ENCODE measurements at places on chromosomes 1 and 21.

GRCh38 chr1:225834417-225835329, 24.7 kb downstream of the EPHX1 start:
- DNase-seq: no peak

DNA sequence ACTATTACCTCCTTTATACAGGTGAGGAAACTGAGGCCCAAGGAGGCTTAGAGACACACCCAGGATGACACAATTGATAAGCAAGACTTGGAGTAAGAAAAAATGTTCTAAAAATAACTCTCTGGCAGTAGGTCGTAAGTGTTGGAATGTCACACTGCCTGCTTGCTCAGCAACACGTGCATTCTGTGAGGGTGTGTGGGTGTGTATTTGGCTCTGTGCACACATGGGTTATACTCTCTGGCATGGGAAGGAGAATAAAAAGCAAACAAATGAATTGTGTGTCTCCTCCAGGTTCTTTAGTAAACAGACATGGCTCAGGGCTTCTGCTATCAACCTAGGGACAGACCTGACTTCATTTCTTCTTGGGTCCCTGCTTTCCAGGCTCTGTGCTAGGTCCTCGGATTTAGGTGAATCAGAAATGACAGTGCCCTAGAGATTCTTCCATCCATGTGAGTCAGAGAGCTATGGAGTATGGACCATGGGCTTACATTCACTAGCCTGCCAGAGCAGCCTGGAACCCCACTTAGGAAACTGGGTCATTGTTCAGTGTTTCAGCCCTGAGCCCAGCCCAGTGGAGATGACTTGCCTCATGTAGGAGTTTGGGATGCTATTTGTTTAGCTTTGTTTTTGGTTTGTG, 72.4 kb downstream of the ELAVL4 start:
- DNase-seq: peak; percentile 9

DNA sequence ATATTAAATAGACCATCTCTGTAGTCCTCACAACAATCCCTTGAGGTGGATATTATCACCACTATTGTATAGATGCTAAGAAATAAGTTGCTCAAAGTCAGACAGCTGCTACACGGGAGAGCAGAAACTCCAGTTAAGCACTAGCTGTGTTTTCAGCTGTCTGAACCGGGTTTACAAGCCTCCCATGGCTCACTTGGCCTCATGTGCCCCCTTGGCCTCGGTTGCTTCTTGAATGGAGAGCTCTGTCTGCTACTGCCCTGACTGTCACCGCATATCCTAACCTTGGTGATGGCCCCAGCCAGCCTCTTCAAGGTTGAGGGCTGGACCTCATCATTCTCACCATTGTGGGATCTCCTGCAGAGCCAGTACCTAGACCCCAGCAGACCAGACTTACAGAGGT, 123.4 kb downstream of the AK5 start:
- no peak for DNase-seq

GRCh38 chr1:170407581-170407980, 124.4 kb upstream of the GORAB start:
- no peak for DNase-seq

DNA sequence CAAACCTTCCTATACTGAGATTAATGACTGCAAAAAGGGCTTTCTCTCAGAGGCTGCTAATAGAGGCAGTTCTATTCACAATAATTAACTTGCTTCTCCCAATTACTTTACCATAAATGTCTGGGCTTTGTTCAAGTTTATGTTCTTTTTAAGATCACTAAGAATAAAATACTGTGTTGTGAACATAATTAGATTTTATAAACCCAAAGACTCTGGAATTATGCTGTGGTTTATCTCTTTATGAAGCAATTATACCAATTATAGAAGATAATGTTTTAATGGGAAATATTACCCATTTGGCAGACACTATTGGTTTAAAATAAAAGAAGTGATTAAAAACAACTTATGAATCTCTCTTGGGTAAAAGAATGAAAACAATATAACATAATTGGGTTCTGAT, 43.5 kb upstream of the IL12RB2 start:
- DNase-seq: no peak

DNA sequence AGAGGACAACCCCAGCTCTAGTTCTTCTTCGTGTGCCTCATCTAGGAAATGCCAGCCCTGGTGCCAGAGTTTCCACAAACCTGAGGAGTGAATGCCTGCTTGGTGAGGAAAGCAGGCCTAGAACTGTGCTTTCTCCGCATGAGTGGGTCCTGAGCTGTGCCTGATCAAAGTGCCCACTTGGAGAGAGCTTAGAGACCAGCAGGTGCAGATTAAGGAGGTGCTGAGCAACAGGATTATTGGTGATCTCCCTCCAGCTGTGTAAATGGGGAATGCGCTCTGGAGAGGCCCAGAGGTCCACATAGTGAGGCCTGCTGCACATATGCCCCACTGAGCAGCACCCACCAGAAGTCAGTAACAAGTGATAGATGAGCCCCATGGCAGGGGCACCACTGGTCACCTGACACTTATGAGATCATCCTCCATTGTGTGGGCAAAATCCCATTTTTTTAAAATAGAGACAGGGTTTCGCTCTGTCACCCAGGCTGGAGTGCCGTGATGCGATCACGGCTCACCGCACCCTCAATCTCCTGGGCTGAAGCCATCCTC, 127.2 kb upstream of the ZC3H12A start:
- DNase-seq: no peak

- DNase-seq: no peak
Observed at GRCh38 chr21:42403611-42404231, at the start of gene UBASH3A. UBASH3A (plus strand) TSS chr21:42403902; CDS start chr21:42403946, 44 bp downstream.

DNA sequence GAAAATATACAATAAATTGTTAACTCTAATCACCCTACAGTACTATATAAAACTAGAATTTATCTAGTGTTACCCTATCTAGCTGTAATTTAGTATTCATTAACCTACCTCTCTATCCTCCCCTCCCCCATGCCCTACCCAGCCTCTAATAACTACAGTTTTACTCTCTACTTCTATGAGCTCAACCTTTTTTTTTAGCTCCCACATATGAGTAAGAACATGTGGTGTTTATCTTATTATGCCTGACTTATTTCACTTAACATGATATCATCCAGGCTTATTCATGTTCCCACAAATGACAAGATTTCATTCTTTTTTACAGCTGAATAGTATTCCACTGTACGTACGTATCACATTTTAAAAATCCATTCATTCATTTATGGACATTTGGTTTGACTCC, 46.0 kb upstream of the WARS2 start:
- DNase-seq: no peak

DNA sequence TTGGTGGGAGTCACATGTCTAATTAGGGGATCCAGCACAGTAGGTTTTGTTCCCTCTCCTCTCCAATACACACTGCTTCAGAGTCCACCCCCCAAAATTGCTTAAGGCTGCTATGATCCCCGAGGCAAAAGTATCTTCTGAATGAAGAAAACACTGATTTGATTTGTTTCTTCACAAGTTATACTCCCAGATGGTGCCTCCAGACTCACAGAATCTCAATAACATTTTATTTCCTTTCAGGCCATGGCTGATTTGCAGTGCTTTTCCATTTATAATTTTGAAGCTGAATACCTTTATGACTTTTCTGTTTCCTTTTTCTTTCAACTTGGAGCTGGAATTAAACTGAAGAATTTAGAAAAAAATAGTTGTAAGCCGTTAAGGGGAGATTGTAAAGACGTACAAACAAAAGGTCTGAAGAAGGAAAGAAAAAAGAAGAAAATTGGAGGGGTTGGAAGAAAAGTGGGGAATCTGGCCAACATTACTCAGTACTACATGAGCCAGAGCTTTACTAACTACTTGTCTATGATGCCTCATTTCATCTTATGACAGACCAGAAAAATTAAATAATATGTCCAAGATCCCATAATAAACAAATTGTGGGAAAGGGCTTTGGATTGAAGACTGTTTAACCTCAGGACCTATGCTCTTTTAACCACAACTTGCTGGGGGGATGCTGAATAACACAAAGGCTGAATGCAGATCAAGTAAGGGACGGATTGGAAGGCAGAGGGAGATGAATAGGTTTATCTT, 75.9 kb downstream of the NUF2 start:
- no peak for DNase-seq

GRCh38 chr1:234310460-234310817, 62.8 kb upstream of the COA6 start:
- DNase-seq: no peak

DNA sequence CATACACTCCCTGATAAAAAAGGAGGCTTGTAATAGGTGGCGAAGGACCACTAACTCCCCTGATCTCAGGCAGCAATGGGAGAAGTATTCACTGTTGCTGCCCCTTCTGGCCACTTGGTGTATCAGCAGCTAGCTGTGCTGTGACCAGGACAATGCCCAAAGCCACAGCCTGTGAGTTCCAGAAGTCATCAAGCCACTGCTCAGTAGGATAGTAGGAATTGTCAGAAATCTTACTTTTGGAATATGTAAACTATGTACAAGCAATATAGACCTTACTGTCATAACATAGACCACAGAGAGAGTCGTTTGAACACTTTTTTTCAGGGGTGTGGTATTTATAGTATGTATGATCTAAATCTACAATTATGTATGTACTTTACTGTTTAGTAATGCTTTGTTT, 248.3 kb upstream of the CAMK1G start:
- DNase-seq: peak; percentile 40

All from suppressor macrophage treated with lipopolysaccharide for 4 hours (primary cell).